ENCODE measurements at places on chromosomes 3 and 15. TPM values are rescaled to one million over a fixed set of nuclear protein-coding genes. Genes with fewer than 3 reads are reported as not detected.

The ZNF280D gene
- total RNA-seq = 139 TPM

The NEK11 gene
- 6.6 TPM for total RNA-seq

The ATOSA gene
- 105 TPM for total RNA-seq

The OXSR1 gene
- total RNA-seq = 31.3 TPM

The GABRR3 gene
- total RNA-seq = not detected

The SCAMP5 gene
- 2.2 TPM for total RNA-seq

The SLC15A2 gene
- 4.2 TPM for total RNA-seq

The LYZL4 gene
- total RNA-seq = not detected

The SPRED1 gene
- 23.3 TPM for total RNA-seq

The PLA2G4D gene
- not detected for total RNA-seq

The SYNM gene
- 1,640 TPM for total RNA-seq

The GYG1 gene
- total RNA-seq = 883 TPM

The CHRFAM7A gene
- total RNA-seq = 0.15 TPM

The ROPN1 gene
- not detected for total RNA-seq

The NR2E3 gene
- total RNA-seq = not detected

The IRAK2 gene
- 2.7 TPM for total RNA-seq

The SLC12A1 gene
- not detected for total RNA-seq

The CACNA2D3 gene
- 6.5 TPM for total RNA-seq

The GNAI2 gene
- total RNA-seq = 262 TPM

The RPP14 gene
- total RNA-seq = 14.1 TPM

The STRA6 gene
- not detected for total RNA-seq

The POTEB2 gene
- total RNA-seq = not detected

The NECTIN3 gene
- total RNA-seq = 31.8 TPM

The GOLGB1 gene
- 94.3 TPM for total RNA-seq

The HCLS1 gene
- total RNA-seq = 27.1 TPM

The SEMA3F gene
- 15.8 TPM for total RNA-seq

The PRRT3 gene
- 3.6 TPM for total RNA-seq

The PP2D1 gene
- total RNA-seq = not detected

The CMTM7 gene
- 2.9 TPM for total RNA-seq

The SNRPN gene
- total RNA-seq = 126 TPM

The GTF2E1 gene
- 11.4 TPM for total RNA-seq

The DNAH12 gene
- total RNA-seq = not detected

The CYP1A1 gene
- 2.2 TPM for total RNA-seq

The SAMMSON gene
- 2.9 TPM for total RNA-seq

The GOLGA6L4 gene
- 7.3 TPM for total RNA-seq

The CYP1A2 gene
- total RNA-seq = not detected

The B3GALNT1 gene
- total RNA-seq = 4.6 TPM

The MESP2 gene
- not detected for total RNA-seq

The TMC3 gene
- 0.16 TPM for total RNA-seq

The RHOV gene
- not detected for total RNA-seq

The DCLK3 gene
- 0.27 TPM for total RNA-seq

The CHL1 gene
- 38.7 TPM for total RNA-seq

The NXPE3 gene
- total RNA-seq = 32.8 TPM

The QTRT2 gene
- 9.4 TPM for total RNA-seq

The DLEC1 gene
- 0.07 TPM for total RNA-seq

The CSTA gene
- 0.69 TPM for total RNA-seq
